ENCODE measurements at places on chromosomes 7 and 10.

DNA sequence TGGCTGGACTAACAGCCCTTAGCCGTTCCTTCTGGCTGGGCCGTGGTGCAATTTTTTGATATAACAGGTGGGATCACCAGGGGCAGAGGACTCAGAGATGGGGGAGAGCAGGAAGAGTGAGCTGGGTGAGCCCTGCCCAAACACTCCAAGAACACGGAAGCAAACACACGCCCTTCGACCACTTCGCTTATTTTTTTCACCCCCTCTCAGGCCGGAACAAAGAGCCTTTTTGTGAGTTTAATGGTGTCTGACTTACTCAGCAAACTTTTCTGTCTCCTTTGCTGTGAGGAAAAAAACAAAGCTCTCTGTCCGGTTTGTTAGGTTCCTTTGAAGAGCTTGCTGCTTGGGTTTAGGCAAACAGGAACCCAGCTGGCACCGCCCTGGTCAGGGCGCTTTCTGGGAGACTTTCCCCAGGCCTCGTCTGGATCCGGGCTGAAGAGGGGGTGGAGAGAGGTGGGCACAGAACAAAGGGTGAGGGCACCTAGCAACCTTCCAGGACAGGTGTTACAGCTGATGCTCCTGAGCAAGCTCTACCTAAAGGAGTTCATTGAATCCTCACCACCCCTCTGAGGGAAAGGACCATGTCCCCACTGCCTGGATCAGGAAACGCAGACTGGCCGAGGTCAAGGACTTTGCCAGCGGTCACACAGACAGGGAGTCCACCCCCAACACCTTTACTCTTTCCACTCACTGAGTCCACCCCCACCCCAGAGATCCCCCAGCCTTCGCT lies 23.3 kb downstream of the CALML3 start:
- no peak for DNase-seq

DNA sequence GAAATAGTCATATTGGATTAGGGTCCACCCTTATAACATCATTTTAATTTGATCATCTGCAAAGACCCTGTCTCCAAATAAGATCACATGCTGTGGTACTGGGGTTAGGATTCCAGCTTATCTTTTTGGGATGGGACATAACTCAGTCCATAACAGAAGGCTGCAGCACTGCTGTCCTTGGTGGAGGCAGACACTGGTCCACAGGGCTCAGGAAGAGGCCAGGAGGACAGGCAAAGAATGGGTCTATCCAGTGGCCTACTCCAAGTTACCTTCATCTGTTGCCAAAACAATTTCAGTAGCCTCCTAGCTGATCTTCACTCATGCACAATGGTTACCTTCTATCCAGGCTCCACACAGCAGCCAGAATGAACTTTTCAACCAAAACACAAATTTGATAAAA lies 387.0 kb downstream of the GRID1 start:
- no peak for DNase-seq

DNA sequence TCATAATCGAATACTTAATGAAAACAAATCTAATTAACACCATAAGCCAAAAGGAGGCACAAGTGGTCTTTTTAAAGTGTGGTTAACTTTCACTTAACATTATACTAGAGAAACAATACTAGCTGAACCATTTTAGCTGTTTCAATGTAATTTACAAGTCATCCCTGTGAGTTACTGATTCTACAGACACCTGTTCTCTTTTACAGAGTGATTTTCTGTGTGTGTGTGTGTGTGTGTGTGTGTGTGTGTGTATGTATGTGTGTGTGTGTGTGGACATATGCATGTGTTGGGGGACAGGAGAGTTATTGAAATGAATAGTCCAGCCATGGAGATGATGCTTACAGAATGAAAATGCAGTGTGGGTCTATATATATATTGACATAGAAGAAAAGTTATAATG lies 200.2 kb downstream of the DNAJC1 start:
- no peak for DNase-seq

DNA sequence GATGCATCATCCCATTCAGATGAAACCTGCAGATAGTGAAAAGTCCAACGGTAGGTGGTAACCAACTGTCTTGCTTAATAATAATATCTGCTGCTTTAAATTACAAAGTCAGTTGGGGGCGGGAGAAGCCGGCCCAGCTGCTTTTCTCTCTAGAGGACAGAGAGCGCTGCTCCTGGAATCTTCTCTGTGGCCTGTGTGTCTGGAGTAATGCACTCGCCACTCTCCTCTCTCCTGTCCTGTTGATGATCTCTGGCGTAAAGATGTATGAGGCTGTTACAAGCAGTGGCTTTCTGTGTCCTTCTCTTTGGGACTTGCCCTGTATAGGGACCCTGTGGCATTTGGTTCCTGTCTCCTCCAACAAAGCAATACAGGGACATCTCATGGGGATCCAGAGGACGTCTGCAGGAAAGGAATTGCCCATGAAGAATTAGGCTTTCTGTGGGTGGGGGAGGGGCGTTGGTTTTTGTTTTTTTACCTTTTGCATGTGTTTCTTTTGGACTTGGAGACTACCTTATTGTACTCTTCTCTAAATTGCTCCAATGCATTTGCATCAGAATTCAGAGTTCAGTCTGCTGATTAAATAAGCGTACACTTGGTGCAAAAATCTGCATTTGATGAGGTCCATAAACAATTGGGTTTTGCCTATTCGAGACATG lies 231.6 kb downstream of the CELF2 start:
- DNase-seq: no peak

DNA sequence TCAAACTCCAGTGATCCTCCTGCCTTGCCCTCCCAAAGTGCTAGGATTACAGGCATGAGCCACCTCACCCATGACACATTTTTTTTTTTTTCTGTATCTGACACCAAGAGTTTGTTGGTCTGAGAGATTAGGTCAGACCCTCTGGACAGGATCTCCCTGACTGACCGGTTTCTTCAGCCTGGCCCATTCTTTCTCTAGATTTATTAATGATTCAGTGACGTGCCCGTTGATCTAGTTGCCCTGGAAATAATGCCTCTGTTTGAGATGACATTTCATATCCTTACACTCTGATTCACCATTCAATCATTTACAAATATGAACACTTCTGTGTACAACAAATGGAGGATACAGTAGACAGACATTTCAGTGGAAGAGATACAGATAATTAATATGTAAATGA lies 1.4 kb upstream of the ZNF212 start:
- DNase-seq: no peak

- DNase-seq: no peak
Measured at GRCh38 chr10:71399946-71400345, 3.2 kb downstream of the CDH23 start.

DNA sequence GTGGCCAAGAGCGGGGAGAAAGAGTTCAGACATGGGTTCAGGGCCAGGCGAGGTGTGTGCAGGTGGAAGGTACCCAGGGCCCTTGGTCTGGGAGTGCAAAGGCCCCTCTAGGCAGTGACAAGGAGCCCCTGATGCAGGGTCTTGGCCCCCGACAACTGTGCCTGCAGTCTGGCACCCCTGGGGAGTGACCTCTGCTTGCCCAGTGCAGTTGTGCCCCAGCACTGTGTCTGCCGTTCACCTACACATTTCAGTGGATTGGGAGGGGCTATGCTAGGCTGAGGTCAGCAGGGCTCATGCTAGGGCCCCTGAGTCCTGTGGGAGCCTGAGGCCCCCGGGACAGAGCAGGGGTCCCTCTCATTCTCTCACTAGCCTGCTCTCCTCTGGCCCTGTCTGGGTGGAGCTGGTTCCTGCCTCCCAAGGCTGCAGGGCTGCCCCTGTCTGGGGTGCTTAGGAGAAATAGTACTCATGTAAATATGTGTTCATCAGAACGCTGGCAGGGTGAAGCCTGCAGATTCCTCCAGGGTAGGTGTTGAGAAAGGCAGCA lies 550.4 kb downstream of the TCERG1L start:
- DNase-seq: no peak

DNA sequence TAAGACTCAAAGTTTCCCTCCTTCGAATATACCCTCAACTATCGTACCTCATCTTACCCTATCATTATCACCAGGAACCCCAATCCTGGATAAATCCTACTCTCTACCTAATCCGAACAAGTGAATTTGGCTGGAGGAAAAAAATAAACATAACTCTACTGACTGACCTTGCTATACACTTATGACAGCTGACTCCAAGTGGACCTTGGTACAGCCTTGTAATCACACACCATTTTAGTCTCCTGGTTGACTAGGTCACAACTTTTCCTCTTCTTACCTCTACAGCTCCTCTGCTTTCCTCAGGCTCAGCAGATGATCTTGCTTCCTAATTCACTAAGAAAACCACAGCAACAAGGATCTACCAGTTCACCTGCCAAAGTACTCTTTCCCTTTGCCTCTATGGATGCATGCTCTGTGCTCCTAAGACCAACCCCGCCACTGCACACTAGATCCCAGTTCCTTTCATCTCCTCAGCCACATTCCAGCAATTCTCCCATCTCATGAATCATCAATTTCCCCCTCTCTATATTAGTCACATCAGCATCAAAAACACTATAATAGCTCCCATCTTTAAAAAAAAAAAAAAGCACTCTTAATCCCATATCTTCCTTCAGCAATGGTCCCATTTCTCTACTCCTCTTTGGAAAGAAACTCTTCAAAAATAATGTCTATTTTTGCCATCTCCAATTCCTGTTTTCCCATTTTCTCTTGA lies 35.5 kb downstream of the COA1 start:
- DNase-seq: no peak

- DNase-seq: no peak
Measured at GRCh38 chr7:16743236-16743635, 10.3 kb upstream of the TSPAN13 start.

GRCh38 chr7:107982918-107983389 lies 20.0 kb downstream of the LAMB1 start:
- no peak for DNase-seq

DNA sequence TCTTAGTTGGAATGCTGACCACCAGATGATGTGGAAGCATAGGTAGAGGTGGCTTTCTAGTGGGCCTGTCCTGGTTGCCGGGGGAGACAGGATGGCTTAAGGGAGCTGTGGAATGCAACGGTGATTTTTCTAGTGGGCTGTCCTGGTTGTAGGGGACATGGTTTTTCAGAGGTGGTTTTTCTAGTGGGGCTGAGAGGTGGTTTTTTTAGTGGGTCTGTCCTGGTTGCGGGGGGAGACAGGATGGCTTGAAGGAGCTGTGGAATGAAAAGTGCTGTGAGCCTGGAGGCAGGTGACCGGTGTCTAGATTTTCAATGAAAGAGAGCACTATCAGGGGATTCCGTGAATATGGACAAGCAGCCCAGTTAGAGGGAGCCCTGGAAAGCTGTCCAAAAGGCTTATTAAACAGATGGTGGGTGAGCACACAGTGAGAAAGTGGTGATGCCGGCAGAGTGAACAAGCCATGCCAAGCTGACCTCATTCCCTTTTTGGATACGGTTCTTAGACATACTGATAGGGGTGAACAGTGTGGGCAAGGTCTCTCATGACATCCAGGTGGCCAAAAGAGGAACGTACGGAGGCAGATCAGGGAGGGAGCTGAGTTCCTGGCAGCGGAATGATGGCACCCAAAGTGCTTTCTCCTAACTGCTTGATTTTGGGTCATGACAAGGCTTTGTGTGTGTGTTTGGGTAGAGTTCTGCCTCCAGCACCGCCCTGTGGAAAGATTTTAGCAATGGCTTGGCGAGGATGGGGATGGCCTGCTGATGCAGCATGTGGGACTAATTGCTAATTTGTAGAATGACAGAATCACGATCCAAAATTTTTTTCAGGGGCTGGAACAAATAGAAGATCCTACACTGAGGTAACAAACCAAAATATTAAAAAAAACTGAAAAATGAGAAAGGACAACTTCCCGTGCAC lies 126.6 kb downstream of the TMEM178B start:
- DNase-seq: peak; percentile 94

GRCh38 chr10:22150842-22151241 lies 67.0 kb downstream of the EBLN1 start:
- no peak for DNase-seq

DNA sequence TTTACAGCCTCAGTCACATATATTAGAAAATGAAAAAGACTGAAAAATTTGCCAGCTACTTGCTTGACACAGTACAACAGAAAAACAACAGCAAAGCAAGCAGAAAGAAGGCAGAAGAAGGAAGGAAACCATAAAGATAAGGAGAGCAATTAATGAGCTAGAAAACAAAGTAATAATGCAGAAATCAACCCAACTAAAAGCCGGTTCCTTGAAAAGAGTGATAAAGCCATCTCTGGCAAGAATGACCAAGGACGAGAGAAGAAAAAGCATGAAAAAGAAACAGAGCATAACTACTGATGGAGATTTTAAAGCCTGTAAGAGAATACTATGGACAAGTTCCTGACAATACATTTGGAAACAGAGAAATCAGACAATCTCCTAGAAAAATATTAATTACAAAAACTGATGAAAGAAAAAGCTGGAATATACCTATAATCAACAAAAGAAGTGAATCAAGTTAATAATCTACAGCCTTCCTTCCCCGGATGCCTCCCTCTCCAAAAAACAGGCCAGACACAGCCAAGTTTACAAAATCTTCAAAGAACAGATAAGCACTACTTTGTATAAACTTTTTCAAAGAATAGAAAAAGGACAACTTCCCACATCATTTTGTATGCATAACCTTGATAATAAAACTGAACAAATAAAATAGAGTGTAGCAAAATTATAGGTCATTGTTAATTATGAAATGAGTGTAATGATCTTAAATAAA lies 204.0 kb downstream of the BAMBI start:
- no peak for DNase-seq

DNA sequence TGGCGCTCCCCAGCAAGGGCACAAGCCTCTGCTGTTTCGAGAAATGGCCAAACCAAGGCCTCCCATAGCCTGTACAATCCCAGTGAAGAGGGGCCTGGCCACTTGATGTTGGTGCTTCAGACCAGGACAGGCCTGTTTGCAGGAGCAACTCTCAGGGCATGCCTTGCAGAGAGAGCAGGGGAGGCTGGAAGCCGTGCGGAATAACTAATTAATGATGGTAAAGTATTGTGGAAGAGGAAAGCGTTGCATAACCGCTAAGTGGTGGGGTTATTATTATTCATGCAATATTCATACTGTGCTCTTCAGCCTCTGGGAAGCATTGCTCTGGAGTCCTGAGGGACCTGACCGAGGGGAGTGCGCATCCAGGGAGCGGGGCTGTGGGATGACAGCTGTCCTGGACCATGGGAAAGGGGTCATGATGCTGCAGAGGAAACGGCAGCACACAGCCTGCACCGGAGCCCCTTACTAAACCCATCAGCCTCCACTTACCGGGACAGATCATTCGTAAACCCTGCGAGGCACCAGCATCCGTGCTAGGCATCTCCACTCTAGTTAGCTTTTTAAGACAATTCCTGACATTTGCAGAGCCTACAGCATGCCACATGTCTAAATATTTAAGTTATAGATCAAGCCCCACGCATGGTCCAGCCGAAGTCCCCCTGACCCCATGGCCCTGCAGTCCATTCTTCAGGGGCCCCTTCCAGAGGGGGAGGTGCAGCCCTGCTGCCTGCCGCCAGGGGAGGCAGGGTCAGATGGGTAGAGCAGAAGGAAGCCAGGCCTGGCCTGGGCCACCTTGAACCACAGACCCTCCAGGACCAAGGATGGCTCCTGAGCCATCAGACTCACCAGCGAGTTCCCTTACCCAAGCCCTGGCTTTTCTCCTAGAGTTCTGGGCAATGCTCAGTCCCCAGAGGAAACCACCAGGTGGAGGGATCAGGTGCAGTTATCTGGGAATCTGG lies 11.6 kb downstream of the TMEM273 start:
- no peak for DNase-seq

DNA sequence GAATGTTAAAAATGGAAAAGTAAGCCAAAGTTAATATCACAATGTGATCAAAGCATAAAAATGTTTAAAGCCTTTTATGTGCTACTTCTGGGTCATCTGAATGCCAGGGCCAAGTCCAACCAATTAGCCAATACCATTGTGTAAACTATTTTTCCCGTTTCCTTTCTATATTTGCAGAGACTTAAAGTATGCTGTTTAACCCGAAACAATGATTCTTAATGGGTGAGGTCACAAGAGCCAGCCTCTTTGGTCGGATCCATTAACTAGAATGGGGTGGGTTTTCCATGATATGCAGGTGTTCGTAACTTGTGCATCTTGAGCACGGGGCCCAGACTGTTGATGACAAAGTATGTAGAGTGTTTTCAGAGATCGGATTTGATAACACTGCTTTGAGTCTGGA lies 111.3 kb upstream of the IGFBP3 start:
- no peak for DNase-seq
